Pancreas (tissue), 10 donors: ENCODE measurements at places on chromosomes 12 and 14. TPM values are rescaled to one million over a fixed set of nuclear protein-coding genes. Genes with fewer than 3 reads are reported as not detected.

DNA sequence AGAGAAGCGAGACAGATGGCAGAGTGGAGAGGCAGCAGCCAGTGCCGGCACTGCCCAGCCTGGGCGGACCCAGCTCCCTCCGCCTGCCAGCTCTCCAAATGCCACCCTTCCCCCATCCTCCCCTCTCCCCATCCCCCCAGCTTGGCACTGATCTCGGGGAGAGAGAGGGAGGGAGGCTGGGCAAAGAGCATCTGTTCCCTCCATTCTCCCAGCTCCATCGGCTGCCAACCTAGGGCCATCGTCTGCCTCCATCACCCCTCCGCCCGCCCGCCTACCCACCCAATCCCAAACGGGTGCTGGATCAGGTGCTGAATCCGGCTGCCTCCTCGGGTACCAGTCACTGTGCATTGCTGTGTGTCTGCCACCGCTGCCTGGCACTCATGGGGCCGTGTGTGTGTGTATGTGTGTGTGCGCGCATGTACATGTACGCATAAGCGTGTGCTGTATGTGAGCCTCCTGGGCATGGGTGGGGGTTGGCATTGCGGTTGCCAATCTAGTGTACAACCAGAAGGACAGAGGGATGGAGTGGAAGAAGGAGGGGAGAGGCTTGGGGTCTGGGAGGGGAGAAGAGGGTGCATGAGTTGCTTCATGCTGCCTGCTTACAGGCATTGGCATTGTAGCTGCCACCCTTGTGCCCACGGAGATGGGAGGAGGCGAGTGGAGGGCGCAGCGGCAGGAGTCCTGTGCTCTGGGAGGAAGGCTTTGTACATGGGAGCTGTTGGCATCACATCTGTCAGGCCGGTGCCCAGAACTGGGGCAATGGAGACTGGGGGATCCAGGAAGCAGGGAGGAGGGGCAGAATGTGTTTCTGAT lies 38.4 kb downstream of the ZFHX2 start:
- DNase-seq = no peak

GRCh38 chr12:65825507-65826352 lies 1.4 kb downstream of the HMGA2 start:
- peak; percentile 72 for DNase-seq

GRCh38 chr14:102417001-102417431 lies 54.3 kb downstream of the TECPR2 start:
- DNase-seq = no peak

- no peak for DNase-seq
These were observed 3.8 kb upstream of the SDSL start for GRCh38 chr12:113418213-113418879.

DNA sequence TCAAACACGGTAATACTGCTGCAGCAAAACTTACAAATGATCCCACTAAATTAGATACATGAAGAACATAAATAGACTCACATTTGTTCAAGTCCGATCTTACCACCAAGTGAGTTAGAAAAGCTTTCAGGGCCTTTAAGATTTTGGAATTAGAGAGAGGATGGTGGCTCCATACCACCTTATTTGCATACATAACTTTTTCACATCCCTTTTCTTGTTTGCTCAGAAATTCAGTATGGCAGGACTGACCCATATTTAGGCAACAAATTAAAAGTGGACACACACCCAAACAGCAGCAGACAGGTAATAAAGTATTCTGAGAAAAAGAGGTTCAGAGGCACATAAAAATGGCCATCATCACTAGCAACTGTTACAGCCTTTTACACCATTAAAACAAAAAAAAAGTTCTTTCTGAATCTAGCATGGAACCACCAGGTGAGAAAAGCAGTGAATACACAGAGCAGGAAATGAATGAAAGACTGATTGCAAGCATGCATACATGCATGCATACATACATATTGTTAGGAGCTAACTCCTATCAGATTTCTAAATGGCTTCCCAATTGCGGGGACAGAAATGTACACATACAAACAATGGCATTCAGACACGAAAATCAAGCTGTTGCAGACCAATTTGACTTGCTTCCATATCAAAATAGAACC lies 23.3 kb downstream of the STXBP6 start:
- DNase-seq = no peak

GRCh38 chr12:89789862-89790261 lies 81.2 kb upstream of the ATP2B1 start:
- no peak for DNase-seq

- no peak for DNase-seq
These were observed 50.3 kb downstream of the TSHR start for GRCh38 chr14:81005540-81006228.

The PEX5 gene
- total RNA-seq = 37.4 TPM

The KLRC4 gene
- total RNA-seq = not detected

The SP1 gene
- 32.4 TPM for total RNA-seq

DNA sequence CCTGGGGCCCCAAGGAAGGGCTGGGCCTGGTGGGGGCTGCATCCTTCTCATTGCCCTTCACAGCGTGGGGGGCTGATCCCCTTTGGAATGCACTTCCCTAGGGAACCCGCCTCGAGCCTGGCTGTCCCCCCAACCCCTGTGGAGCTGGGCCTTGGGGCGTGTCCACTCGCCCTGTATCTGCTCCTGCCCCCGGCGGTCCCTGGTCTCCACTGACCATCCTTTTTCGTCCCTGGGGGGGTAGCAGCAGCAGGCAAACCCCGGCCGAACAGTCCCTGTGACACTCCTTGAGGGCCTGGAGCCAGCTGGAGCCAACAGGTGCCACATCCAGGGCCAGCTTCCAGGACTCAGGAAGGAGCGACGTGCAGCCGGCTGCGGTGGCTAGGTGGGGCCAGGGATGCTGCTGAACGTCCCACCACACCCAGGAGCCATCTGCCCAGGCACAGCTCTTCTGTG lies 9.4 kb upstream of the GPR132 start:
- DNase-seq = no peak

The RFX4 gene
- total RNA-seq = 0.12 TPM

DNA sequence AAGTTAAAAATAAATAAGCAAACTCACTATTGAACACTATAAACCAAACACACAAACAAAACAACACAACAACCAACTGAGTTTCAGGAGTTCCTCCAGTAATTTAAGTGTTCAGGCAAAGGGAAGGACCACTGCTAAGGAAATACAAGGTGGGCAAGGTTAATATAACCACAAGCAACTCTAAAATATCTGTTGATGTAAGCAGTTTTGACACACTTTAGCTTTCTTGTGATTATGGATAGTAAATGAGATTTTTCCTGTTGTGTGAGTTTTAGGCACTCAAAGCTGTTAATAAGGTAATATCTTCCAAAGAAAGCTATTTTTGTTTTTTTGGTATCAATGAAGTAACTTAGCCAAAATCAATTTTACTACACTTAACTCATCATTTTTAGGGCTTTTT lies 839.1 kb upstream of the FOXG1 start:
- DNase-seq = no peak

DNA sequence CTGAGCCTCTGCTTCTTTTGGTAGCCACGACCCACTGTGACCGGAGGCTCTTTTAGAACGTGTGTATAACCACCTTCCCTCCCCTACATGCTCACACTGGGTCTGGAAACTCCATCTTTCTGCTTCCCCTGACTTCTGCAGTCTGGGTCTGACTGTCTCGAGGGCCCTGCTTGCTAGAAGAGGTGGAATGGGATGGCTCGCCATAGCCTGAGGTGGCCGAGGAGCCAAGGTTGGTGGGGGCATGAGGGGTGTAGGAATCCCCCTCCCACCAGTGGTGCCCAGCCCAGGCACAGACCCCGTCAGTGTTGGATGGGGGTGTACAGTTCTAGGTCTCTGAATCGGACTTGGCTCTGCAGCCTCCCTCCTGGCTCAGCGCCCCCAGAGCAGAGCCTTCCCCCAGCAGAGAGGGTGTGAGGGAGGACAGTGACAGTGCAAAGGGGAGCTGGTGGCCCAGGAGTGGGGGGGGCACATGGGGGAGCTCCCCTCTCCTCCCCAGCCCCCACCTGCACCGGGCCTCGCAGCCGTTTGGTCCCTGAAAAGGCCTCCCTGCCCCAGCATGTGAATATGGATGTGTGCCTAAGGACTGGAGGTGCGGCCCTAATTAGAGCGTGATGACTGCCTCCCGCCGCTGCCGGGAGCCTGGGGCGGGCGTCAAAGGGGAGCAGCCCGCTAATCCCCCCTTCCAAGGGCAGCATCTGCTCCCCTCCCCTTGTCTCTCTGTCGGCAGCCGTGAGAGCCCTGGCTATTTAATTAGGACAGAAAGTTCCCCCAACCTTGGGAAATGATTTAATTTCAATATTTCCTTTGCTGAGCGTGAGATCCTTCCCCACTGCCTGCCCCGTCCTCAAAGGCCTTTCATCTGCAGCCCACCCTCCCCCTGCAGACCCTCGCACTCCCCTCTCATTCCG lies 196.2 kb upstream of the C14orf180 start:
- DNase-seq = no peak

- DNase-seq = no peak
These were observed 11.4 kb downstream of the DLGAP5 start for GRCh38 chr14:55180006-55180405.

DNA sequence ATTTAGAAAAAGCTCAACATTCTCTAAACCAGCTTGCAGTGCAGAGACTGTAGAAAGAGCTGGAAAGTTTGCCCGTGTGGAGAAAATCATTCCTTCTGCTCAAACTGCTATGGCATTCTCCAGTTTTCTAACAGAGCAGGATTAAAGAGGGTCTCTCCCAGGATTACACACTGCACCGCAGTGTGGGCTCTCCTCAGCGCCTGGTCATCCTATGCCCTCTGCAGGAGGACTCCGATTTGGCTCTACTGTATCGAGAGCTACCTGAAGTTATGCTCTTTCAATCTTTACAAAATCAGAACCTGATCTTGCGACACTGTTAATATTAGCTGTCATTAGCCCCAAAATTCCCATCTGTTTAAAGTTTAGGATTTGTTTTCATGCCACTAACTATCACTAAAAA lies 33.0 kb downstream of the BHLHE41 start:
- no peak for DNase-seq

The COX8C gene
- total RNA-seq = not detected

The HOXC13 gene
- not detected for total RNA-seq

The SERPINA6 gene
- 13.8 TPM for total RNA-seq

DNA sequence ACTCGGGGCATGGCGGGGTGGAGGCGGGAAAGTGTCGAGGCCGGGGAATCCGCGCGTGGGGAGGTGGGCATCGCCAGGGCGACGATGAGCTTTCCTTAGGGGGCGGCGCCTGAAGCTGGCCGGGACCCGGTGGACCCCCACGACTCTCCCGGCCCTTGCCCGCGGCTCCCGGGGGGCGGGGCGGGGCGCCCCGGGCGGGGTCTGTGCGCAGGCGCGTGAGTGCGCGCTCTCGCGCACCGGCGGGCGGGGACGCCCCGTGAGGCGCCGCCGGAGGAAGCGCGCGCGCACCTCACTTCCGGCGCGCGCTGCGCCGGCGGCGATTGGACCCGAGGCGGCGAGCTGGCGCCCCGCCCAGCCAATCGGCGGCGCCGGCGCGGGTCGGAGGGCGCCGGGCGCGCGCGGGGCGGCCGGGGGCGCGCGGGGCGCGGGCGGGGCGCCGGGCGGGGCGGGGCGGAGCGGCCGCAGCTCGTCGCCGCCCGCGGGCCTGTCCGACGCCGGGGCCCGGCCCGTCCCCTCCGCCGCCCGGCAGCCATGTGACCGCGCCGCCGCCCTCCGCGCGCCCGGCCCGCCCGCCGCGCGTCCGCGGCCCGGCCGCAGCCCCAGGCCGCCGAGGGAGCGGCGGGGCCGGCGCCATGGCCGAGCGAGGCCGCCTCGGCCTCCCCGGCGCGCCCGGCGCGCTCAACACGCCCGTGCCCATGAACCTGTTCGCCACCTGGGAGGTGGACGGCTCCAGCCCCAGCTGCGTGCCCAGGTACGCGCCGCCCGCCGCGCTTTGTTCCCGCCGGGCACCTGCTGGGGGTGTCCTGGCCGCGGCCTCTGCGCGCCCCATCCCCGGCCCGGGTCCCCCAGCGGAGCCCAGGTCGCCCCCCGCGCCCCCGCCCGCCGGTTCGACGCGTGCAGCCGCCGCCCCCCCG lies at the start of gene PACS2:
Gene PACS2, plus strand, starts transcription at position 462 of the 914 bp plus-strand sequence. Its CDS starts 171 bp downstream, at position 633.
- DNase-seq = peak; percentile 87

The TROAP gene
- 1.3 TPM for total RNA-seq
